ENCODE measurements at places on chromosomes 1 and 21.

GRCh38 chr1:216210081-216210480 lies 213.2 kb downstream of the USH2A start:
- DNase-seq = no peak

DNA sequence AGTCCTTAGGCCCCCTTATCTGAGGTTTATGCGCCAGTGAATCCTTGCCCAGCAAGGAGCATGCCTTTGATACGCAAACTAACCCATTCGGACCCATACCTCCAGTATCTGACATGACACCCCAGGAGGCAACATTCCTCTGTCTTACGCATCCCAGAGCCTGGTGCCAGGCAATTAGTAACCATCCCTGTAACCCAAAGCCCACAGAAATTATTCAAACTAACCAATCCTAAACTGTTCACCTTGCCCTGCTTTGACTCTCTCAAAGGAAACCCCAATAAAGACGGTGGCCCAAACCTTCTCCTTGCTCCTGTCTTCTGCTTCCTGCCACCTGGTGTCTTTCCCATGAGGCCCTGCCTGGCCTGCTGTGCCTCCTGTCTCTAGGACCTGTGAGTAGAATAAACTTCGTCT lies 36.4 kb downstream of the ZNF496 start:
- no peak for DNase-seq

GRCh38 chr1:186236921-186237320 lies 138.1 kb downstream of the TPR start:
- DNase-seq = no peak

DNA sequence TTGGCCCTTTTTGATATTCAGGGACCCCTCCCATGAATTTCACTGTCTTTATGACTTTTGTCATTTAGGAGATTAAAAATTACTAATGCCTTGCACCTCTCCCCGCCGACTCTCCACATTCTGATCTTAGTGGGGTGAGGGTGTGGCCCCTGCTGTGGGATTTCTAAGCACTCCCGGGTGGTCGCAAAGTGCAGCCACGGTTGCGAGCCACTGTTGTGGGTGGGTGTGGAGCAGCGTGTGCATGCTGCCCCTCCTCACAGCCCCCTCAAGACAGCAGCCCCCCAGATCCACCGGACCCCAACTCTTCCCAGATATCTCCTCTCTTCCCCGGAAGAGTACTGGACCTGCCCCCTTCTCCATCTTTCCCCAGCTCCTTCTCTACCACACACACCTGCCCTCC lies 66.6 kb upstream of the EFHD2 start:
- no peak for DNase-seq

DNA sequence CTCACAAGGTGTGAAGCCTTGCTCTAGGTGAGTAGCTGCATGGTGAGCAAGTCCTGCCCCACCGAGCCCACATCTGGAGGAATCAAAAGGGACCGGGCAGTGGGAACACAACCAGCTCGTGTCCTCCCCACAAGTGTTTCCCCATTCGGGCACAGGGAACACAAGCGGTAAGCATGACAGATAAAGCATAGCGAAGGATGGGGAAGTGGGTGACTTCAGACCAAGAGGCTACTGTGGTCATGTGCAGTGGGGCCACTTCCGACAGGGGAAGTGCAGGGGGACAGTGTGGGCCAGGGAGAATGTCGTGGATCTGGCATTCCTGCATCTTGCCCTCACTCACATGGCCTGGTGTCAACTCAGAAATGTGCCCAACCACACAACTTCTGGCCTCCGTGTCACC lies 306.2 kb downstream of the FAM72C start:
- no peak for DNase-seq

DNA sequence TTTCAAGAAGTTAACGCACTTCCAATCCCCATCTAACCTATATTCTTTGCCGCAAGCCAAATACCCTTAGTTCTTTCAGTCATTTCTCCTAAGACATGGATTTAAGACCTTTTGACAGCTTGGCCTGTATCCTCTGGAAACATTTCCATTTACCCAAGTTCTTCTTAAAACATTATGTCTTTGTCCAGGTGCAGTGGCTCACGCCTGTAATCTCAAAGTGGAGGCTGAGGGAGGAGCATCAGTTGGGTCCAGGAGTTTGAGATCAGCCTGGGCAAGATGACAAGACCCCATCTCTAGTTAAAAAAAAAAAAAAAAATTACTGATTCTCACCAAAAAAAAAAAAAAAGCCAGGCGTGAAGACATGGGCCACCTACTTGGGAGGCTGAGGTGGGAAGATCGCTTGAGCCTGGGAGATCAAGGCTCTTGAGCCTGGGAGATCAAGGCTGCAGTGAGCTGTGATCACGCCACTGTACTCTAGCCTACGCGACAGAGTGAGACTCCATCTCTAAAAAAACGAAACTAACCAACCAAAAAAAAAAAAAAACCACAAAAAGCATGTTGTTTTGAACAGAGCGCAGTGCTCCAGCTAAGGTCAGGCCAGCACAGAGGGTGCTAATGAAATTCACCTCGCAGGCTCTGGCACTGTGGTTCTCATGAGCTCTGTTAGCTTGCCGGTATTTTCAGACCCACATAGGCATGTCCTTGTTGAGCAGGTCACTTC lies 36.0 kb downstream of the NUAK2 start:
- DNase-seq = no peak

- DNase-seq = no peak
These were observed 10.0 kb upstream of the IRF6 start for GRCh38 chr1:209815931-209816341.

GRCh38 chr1:156725683-156726280 lies 2.5 kb upstream of the METTL25B start:
- peak; percentile 62 for DNase-seq

- peak; percentile 44 for DNase-seq
These were observed 3.8 kb downstream of the BCL9 start for GRCh38 chr1:147545133-147545532.

- no peak for DNase-seq
These were observed 3.5 kb upstream of the OR10J4 start for GRCh38 chr1:159428536-159428935.

DNA sequence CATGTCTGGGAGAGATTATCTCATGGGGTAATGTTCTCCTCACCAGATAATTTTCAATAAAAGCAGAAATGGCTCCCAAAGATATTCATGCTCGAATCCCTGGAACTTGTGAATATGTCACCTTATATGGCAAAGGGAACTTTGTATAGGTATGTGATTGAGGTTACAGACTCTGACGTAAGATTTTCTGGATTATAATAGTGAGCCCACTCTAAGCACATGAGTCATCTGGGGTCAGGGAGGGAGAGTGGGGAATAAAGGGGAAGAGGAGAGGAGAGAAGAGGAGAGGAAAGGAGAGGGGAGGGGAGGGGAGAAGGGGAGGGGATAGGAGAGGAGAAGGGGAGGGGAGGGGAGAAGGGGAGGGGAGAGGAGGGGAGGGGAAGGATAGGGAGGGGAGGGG lies 1193.9 kb downstream of the PLA2G4A start:
- DNase-seq = no peak
